Erythroblast (primary cell): ENCODE measurements at places on chromosomes 11 and 22.

- no peak for DNase-seq
Observed at GRCh38 chr11:22474616-22475015, 136.4 kb downstream of the SLC17A6 start.

DNA sequence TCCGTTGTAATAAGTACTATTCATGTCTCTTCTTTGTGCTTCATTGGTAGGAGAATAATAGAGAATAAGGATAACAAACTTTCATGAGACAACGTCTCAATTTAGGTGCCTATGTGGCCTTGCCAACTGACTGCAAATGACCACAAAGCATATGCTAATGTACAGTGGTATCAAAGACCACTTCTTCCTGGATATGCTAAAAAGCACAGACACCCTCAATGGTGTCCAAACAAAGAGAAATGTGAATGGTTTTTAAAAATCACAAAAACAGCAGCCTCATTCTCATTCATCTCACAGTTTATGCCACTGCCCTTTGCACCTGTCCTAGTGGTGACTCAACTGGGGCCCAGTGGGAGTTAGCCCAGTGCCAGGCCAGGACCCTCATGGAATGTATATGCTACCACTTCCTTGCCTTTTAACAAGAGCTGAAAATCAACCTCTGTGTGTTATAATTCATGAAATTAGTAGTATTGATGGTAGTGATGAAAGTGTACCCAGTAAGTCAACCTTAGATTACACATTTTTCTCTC, 65.2 kb upstream of the MTMR2 start:
- no peak for DNase-seq

GRCh38 chr22:28983190-28983589, 78.4 kb downstream of the C22orf31 start:
- no peak for DNase-seq

DNA sequence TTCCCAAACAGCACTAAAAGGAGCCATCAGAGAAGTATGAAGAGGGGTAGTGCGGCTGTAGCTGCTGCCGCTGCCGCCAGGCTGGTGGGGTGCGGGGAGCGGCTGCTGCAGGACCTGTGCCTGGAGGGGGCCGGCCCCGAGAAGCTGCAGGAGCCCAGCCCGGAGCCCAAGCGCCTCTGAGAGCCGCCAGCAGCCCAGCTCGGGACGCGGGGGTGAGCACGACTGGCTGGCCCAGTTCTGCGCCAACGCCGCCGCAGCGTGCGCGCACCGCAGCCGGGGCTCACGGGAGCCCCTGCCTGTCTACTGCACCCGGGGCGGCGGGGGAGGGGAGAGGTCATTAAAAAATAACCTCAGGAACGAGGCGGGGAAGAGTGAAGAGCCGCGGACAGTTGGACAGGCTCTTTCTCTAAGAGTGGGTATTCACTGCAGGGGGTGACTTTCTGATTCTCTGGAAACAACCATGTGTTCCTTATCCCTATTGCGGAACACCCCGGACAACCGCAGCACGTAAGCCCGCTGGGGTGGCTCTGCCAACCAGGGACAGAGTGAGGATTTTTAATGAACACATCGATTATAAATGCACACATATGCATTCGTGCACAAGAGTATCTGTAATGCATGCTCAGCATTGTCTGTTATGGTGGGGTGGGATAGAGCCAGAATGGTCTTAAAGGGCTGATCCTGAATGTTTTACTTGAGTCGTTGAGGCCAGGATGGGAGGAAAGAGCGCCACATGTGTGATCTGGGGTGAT, 453 bp downstream of the GAS2 start:
- DNase-seq: no peak

GRCh38 chr11:69171476-69172240, 15.9 kb downstream of the SMIM38 start:
- DNase-seq: no peak

- no peak for DNase-seq
Observed at GRCh38 chr11:61635304-61635703, 44.9 kb upstream of the DAGLA start.

DNA sequence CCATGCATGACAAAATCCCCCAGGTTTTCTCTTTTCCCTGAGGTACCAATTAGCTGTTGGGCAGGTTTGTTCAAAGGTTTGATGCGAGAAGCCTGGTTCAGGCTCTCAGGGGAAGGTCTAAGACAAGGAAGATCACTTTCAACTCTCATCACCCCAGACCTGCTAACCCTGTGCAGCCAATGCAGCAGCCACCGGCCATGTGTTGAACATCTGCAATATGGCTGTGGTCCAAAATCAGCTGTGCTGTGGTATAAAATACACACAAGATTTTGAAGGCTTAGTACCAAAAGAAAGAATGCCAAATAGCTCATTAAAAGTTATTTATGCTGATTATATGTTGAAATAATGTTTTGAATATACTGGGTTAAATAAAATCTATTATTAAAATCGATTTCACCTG, 58.5 kb downstream of the SMCO4 start:
- DNase-seq: no peak

- DNase-seq: no peak
Observed at GRCh38 chr22:19127329-19128008, 3.6 kb upstream of the TSSK2 start.

GRCh38 chr22:27137871-27138337, 480.5 kb downstream of the MIAT start:
- no peak for DNase-seq
